Neural crest cell (in vitro differentiated cells): ENCODE measurements at places on chromosomes 6 and 20.

- H3K4me1 ChIP-seq, result peaks cover 21% of the 10 kb centered on the region
- DNase-seq, result peak; percentile 17
- H3K4me3 ChIP-seq, result peak overlapping the region; percentile 84
- H3K27ac ChIP-seq, result peak overlapping the region; percentile 85
Measured at GRCh38 chr6:2875359-2876191, 27.5 kb downstream of the SERPINB9 start.

- H3K36me3 ChIP-seq, result peaks cover 39% of the 10 kb centered on the region
- H3K4me1 ChIP-seq, result no peaks in the 10 kb centered on the region
- no peak for DNase-seq
- H3K27ac ChIP-seq, result no peak overlapping the region
- H3K4me3 ChIP-seq, result no peak overlapping the region
- H3K27me3 ChIP-seq, result no peaks in the 10 kb centered on the region
Measured at GRCh38 chr6:7886132-7886531, 24.5 kb downstream of the TXNDC5 start.

DNA sequence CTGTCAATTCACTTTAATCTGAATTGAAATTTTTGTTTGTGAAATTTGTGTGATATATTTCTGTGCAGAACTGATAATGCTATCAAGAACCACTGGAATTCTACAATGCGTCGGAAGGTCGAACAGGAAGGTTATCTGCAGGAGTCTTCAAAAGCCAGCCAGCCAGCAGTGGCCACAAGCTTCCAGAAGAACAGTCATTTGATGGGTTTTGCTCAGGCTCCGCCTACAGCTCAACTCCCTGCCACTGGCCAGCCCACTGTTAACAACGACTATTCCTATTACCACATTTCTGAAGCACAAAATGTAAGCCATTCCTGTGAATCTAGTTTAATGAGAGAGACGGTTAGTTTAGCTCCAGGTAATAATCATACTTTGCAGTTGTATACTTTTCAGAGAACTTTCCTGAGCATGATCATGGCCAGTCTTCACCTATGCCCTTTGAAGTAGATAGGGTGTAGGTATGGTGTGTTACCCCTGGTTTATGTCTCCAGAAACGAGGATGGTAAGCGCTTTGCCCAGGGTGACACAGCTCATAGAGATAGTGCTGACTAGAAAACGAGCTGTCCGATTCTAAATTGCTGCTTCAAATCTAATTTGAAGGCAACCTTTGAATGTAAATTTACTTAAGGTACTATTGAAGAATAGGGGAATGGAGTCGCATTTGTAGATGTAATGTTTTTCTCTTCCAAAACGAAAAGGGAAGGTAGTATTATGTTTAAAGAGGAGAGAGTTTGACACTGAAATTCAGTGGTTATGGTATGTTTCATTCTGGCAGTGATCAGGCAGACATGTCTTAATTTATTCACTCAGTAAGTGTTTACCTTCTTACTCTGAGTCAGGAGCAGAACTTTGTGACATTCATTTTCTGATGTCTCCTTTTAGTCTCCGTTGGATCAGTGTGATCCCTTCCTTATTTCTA, 11.4 kb downstream of the MYB start:
- no peak overlapping the region for H3K27ac ChIP-seq
- DNase-seq, result no peak
- peaks cover 32% of the 10 kb centered on the region for H3K36me3 ChIP-seq
- H3K4me1 ChIP-seq, result no peaks in the 10 kb centered on the region

DNA sequence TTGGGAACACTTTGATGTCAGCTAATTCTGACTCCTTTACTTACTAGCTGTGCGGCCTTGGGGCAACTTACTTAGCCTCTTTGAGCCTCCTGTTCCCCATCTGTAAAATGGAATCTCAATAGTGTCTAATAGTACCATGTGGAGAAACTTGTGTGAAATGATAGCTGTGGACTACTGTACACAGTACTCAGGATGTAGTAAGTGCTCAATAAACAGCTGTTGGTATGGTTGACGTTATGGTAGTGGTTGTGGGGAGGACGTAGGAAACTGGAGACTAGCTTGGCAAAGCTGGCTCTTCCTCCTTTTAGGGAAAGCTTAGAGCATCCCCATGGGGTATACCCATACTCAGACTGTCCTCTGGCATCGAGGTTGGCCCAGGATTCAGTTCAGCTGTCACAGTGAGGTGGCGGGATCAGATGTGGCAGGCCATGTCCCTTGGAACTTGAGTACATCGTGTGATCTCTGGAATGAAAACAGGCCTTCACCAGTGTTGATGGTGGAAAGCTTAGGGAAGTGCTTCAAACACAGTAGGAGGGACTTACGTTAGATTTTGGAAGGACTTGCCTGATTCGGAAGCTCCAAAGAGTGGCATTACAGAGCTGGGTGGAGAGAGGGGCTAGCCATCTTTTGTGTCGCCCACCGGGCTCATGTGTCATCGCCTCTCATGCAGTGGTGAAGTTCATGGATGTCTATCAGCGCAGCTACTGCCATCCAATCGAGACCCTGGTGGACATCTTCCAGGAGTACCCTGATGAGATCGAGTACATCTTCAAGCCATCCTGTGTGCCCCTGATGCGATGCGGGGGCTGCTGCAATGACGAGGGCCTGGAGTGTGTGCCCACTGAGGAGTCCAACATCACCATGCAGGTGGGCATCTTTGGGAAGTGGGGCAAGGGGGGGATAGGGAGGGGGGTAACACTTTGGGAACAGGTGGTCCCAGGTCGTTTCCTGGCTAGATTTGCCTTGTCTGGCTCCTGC, 7.1 kb downstream of the VEGFA start:
- no peak overlapping the region for H3K4me3 ChIP-seq
- H3K27me3 ChIP-seq, result peaks cover 4% of the 10 kb centered on the region
- no peak for DNase-seq
- H3K27ac ChIP-seq, result no peak overlapping the region
- peaks cover 8% of the 10 kb centered on the region for H3K36me3 ChIP-seq
- H3K4me1 ChIP-seq, result peaks cover 30% of the 10 kb centered on the region

- DNase-seq, result no peak
- H3K27me3 ChIP-seq, result no peaks in the 10 kb centered on the region
- no peaks in the 10 kb centered on the region for H3K4me1 ChIP-seq
- no peaks in the 10 kb centered on the region for H3K36me3 ChIP-seq
- no peak overlapping the region for H3K4me3 ChIP-seq
Measured at GRCh38 chr6:76073281-76073680, 819 bp upstream of the IMPG1 start.

DNA sequence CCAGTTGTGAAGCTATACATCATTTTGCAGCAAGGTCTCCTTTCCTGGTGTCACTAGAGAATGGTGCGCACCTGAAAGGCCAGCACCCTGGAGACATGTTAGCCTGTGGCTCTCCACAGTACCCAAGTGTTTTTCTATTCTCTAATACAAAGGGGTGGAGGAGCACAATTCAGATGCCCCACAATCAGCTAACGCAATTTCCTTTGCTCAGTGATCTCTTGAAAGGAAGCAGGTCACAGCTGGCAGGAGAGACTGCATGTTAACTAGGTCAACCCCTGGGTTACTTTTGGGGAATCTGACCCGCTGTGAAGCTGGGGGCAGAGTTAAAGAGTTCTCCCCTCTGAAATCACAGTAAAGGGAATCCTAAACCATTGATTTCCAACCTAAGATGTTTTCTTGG, 92.5 kb downstream of the B3GAT2 start:
- peaks cover 16% of the 10 kb centered on the region for H3K4me1 ChIP-seq
- H3K4me3 ChIP-seq, result peak overlapping the region; percentile 35
- H3K27ac ChIP-seq, result peak overlapping the region; percentile 70
- DNase-seq, result no peak
- no peaks in the 10 kb centered on the region for H3K27me3 ChIP-seq
- peaks cover 5% of the 10 kb centered on the region for H3K36me3 ChIP-seq
